ENCODE measurements at places on chromosomes 2 and 18. TPM values are rescaled to one million over a fixed set of nuclear protein-coding genes. Genes with fewer than 3 reads are reported as not detected.

DNA sequence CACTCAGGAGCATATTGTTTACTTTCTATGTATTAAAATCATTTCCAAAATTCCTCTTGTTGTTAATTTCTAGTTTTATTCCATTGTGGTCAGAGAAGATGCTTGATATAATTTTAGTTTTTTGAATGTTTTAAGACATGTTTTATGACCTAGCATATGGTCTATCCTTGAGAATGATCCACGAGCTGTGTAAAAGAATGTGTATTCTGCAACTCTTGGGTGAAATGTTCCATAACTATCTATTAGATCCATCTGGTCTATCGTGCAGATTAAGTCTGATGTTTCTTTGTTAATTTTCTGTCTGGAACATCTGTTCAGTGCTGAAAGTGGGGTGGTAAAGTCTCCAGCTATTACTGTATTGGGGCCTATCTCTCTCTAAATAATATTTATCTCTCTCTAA is 83.3 kb upstream of the EPAS1 start:
- DNase-seq: no peak
- H3K27me3 ChIP-seq: no peaks in the 10 kb centered on the region
- H3K4me1 ChIP-seq: no peaks in the 10 kb centered on the region
- no peaks in the 10 kb centered on the region for H3K36me3 ChIP-seq

DNA sequence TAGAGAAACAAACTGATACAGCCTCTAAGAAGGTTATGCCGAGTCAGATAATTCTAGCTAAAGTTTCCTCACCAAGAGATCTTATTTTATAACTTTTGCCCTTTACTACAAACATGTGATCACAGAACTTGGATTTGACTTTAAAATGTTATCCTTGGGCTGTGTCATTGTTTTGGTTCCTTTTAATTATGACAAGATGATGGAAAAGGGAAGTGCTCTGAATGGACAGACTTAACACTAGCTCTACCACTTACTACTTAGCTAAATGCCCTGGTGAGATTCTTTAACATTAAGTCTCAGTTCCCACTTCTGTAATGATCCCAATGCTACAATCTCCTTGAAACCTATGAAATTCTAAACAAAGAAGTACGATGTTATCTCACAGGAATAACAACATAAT is 69.9 kb downstream of the RTTN start:
- H3K27me3 ChIP-seq: no peaks in the 10 kb centered on the region
- H3K4me3 ChIP-seq: no peak overlapping the region
- H3K4me1 ChIP-seq: no peaks in the 10 kb centered on the region
- H3K36me3 ChIP-seq: no peaks in the 10 kb centered on the region
- DNase-seq: no peak

DNA sequence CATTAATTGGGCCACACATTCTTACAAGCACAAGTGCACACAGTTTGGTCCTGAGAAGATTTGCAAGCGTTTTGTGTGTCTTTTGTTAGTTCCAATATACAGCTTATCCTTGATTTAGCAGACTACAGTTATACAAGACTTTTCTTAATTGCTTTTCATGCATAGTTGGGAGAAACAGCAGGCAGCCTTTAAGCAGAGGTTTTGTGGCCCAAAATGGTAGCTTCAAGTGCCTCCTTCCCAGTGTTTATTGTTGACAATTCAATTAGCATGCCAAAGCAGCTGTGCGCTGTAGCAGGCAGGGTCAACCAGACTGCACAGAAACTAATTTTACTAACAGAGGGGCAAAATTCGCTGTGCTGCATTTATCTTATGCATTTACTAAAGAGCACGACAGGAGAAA is 47.5 kb downstream of the FRZB start:
- no peak overlapping the region for H3K4me3 ChIP-seq
- no peaks in the 10 kb centered on the region for H3K36me3 ChIP-seq
- DNase-seq: no peak
- H3K4me1 ChIP-seq: no peaks in the 10 kb centered on the region

Gene RNF152
- 150 TPM for total RNA-seq

GRCh38 chr2:70094978-70095719 is 7.9 kb downstream of the PCBP1 start:
- H3K27ac ChIP-seq: peak overlapping the region; percentile 86
- no peak for DNase-seq
- no peaks in the 10 kb centered on the region for H3K36me3 ChIP-seq
- no peak overlapping the region for H3K4me3 ChIP-seq
- no peaks in the 10 kb centered on the region for H3K27me3 ChIP-seq
- no peaks in the 10 kb centered on the region for H3K4me1 ChIP-seq

Gene FTCDNL1
- not detected for total RNA-seq
